SK-MEL-5 (cell line): ENCODE measurements at places on chromosomes 7 and 10.

DNA sequence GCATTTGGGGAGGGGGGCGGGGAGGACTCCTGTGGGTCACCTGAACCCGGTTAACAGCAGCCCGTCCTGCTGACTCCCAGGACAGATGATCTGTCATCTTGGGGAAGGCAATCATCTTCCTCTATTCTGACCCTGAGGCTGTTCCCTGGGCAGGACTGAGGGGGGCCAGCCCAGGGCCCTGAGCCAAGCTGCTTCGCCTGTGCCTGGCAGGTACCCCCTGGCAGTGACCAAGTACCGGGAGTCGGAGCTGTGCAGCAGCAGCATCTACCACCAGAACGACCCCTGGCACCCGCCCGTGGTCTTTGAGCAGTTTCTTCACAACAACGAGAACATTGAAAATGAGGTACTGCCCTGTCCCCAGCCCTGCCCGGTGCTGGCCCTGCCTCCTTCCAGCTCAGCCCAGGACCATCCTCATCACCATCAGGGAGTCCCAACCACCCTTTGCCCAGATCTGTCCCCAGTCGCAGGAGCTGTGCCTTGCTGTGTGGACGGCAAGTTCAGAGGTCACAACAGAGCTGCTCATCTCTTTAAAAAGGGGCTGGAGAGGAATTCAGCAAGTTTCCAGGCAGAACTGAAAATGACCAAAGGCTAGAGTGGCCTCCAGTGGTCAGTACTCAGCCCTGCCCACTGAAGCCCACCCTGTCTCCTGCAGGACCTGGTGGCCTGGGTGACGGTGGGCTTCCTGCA lies 8.1 kb downstream of the AOC1 start:
- no peak for DNase-seq

GRCh38 chr10:109838592-109839244 lies 84.6 kb downstream of the XPNPEP1 start:
- DNase-seq, result no peak

DNA sequence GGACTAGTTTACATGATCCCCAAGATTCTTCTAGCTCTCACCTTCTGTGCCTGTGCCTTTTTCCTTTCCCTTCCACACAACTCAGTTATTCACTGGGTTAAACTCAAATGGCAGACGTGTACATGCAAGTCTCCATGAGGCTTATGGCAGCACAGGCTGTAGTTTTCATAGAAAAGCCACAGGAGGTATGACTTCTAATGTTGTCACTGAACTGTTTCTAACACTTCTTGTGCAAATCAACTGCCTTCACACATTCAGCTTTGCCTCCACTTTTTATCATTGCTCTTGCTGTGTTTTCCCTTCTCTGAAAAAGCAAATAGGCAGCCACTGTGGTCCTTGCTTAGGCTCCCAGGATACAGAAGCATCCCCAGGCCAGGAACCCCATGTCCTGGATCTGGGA lies 5.3 kb upstream of the GIMAP5 start:
- DNase-seq, result no peak

GRCh38 chr10:124739119-124739921 lies 4.9 kb downstream of the FAM53B start:
- DNase-seq, result peak; percentile 67

GRCh38 chr10:23015021-23015707 lies 80.2 kb upstream of the MSRB2 start:
- no peak for DNase-seq

DNA sequence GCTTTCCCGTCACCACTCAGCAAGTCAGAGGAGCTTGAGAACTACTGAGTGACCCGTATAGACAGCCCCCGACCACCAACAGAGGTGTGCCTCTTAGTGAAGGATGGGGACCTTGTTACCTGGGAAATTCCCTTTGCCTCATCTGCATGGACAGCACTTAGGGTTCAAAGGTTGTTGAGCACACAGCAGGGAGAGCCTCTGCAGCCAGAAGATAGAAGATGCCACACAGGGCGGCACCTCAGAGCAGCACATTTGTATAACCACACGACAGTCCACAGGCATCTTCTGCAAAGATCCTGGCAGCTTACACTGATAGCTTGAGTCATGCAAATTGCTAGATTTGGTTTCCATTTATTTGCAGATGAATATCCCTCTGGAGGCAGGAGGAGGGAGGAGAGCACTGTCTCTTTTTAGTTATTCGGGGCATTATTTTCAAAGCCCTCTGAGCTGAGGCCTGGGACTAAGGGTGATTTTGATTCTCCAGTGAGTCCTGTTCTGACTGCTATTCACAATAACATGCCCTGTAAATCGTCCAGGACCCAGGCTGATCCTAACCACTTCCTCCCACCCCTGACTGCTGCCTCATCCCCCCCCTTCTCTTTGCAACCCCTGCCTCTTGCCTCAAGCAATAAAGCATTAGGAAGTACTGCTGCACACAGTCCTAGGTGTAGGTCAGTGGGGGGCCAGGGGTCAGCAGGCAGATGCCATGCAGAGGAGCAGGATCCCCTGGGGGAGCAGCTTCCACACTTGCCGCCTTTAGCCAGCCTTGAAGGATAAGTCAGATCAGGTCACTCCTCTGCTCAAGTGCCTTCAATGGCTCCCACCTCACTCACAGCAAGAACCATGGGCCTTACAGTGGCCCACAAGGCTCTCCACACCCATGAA lies 24.6 kb upstream of the INMT start:
- no peak for DNase-seq
